ENCODE measurements at places on chromosomes 7 and 10.

DNA sequence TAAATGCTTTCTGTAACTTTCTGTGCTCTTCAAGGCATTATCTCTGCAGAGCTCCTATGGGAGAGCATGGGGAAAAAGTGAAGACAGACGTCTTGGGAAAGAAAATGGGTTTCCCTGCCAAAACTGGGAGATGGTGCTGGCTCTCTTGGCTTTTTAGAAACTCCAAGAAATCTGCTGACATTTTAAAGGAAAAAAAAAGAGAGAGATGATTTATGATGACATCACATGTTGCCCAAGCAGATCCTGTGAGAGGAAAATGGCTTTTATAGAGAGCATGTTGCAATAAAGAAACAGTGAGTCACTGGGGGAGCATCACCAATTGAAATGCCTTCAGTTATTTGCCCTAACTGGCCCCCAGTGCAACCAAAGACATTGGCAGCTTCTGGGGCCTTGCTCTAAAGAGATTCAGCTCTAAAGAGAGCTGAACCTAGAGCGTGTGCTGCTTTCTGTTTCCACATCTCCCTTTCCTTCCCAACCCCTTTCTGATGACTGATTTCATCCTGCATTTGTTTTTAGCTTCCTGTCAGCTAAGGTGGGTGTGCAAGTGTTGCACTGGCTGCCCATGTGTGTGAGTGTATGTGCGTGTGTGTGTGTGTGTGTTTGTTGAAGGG lies 37.7 kb downstream of the LRMDA start:
- peak; percentile 67 for DNase-seq

DNA sequence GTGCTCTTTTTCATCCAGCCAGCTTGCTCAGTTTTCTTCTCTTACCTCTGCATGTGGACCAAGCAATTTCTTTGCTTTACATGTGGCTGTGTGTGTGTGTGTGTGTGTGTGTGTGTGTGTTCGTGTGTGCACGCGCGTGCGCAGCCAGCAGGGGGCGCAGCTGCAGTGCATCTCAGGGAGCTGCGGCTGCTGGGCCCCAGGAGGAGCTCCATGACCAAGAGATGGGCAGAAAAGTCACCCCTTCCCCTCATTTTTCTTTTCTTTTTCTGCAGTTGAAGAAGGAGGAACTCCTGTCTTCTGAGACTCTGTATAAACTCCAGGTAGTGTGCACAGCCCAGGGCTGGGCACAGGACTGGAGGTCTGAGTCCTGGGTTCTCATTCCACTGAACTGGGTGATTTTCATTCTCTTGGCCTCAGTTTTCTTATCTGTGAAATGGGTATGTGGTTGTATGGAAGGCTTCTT lies 41.8 kb downstream of the BLNK start:
- DNase-seq: peak; percentile 58

GRCh38 chr7:122188785-122189184 lies 44.7 kb upstream of the AASS start:
- DNase-seq: no peak

GRCh38 chr7:119681336-119681735 lies 591.6 kb upstream of the KCND2 start:
- DNase-seq: no peak

DNA sequence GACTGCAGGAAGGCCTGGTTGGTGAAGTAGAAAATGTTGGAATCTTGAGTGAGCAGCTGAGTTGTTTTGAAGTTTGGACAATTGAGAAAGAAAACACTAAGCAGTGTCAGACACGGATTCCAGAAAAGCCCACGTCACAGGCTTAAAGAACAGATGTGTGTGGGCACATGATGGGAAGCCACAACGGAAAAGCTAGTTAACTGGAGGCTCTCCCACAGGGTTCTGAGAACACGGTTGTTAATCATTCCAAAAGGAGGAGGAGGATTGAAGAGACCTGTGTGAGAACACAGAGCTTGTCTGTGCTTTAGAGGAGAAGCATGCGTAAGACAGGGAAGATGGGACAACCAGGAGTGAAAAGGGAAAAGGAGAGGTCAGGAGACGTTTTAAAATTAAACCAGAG lies 42.6 kb downstream of the SHH start:
- DNase-seq: no peak

- DNase-seq: peak; percentile 14
Measured at GRCh38 chr10:57992321-57993077, 275.2 kb downstream of the IPMK start.

DNA sequence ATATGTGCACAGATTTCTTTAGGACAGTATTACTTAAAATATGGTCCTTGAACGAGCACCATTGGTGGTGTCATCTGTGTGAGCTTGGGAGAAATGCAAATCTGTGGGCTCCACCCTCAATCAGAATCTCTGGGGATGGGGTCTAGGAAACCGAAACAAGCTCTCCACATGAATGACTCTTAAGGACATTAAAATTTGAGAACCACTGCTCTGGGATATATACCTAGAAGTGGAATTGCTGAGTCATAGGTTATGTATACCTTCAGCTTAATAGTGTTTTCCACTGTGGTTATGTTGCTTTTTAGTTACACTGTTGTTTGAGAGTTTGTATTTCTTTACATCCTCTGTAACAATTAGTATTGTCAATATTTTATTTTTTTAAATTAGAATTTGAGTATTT lies 24.0 kb downstream of the ZNRF2 start:
- no peak for DNase-seq

DNA sequence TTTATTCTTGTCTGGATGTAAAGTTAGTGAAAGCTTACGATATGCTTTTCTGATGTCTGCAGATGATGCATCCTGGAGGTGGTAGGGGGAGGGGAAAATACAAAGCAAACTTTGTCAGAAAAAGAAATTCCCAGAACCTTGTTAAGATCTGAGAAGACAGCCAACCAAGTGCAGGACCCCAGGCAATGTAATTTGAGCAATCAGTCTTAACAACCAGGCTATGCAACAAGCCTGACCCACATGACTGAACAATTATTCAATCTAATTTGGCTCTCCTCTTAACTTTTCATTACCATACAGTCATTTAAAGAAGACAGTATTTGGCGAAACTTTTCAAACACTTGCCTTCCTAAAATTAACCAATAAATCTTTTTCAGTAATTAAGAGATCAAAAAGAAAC lies 74.5 kb downstream of the DNAJC1 start:
- DNase-seq: no peak

DNA sequence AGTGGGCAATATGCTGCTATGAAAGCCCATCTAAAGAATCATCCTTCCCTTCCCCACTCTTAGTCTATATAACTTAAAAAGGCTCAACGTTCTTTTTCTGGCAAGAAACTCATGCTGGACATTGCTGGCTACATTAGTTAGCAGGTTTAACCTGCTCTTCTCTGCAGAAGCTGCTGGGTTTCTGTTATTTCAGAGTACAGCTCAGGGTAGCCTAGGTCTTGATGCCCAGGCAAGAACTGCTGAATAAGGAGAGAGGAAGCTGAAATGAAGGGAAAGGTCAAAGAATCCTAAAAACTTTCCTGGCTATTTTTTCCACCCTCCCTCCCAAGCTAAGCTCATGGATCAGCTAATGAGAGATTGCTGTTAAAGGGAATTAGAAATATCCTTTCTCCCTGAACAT lies 79.4 kb downstream of the ANKIB1 start:
- no peak for DNase-seq

DNA sequence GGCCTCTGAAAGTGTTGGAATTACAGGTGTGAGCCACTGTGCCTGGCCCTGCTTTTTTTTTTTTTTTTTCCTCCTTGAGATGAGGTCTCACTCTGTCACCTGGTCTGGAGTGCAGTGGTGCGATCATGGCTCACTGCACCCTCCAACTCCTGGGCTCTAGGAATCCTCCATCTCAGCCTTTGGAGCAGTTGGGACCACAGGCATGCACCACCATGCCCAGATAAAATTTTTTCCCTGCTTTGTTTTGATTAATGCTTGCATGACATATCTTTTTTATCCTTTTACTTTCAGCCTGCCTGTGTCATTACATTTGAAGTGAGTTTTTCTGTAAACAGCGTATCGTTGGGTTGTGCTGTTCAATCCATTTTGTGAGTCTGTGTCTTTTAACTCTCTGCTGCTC lies 97.0 kb downstream of the ANKRD61 start:
- DNase-seq: no peak

DNA sequence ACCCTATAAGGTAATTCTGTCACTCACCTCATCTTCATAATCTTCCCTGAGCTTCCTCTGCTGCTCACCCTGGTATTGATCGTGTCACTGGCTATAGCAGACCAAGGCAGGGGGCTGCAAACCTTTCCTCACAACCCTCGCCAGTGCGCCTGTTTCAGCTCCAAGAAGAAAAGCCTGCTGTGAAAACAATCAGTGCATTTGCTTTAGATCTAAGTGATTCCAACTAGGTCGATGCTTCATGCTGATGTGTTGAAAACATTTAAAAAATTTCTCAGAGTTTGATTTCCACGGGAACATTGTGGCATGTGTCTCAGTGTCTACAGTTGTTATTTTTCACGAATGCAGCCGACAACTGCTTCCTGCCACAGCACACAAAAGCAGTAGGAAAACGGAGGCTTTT lies 27.3 kb downstream of the POU6F2 start:
- no peak for DNase-seq
